Upper lobe of right lung (tissue), 1 donor: ENCODE measurements at places on chromosomes 5 and 9.

DNA sequence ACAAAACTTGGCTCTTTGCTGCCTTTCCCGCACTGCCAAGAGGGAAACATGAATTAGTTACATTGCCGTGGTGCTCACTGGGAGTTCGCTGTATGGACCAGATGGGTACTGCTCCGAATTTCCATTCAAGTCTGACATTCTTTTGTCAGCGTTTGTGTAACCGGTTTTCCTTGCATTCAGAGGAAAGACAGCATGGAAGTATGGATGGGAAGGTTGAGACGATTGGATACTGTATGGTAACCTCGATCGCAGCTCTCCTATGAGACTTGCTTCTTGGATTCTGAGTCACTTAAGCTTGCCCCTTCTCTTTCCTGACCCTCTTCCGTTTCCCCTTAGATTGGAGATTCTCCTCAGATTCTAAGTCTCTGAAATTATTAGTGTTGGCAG is 625 bp upstream of the UBLCP1 start:
- DNase-seq = no peak

GRCh38 chr9:72394066-72394465 is 29.1 kb upstream of the ZFAND5 start:
- DNase-seq = no peak

- DNase-seq = no peak
Measured at GRCh38 chr9:77957652-77958051, 74.0 kb downstream of the GNAQ start.

DNA sequence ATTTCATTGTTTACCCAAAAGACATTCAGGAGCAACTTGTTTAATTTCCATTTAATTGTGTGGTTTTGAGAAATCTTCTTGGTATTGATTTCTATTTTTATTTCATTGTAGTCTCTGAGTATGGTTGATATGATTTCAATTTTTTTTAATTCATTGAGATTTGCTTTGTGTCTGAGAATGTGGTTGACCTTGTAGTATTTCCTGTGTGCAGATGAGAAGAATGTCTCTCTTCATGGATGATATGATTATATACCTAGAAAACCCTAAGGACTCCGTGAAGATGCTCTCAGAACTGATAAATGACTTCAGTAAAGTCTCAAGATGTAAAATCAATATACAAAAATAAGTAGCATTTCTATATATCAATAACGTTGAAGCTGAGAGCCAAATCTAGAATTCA is 202.4 kb upstream of the CDH9 start:
- DNase-seq = no peak

DNA sequence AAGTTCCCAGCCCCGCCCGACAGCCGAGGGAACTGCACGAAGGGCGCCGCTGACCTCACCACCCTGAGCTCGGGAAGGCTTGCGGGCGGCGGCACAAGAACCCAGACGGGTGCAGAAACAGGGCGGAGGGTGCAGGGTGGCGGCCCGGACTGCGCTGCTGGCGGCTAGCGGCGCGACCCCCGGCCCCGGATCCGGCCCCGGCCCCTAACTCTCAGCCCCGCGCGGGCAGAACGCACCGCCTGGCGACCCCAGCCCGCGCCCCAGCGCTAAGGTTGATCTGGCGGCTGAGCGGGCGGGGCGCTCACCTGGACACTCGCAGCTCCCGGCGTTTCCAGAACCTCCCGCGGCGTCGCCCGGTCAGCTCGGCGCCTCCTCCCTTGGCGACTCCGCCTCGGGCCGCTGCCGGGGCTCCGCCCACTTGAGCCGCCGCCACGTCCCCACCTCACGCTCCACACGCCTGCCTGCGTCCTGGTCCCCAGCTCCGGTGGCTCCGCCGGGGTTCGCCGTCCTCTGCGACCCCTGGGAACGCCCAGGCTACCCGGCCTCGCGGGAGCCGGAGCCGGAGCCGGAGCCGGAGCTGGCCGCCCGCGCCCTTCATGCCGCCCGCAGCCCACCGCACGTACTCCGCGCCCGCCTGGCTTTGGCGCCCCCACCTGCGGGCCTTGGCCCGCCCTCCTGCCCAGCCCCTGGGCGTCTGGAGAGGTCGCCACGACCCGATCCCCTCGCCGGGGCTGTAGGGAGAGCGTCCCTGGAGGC is at the start of gene P4HA2:
Gene P4HA2, minus strand, starts transcription at position 369 of the 756 bp plus-strand sequence. CDS start 9,227 bp downstream, outside the sequence.
- peak; percentile 94 for DNase-seq

DNA sequence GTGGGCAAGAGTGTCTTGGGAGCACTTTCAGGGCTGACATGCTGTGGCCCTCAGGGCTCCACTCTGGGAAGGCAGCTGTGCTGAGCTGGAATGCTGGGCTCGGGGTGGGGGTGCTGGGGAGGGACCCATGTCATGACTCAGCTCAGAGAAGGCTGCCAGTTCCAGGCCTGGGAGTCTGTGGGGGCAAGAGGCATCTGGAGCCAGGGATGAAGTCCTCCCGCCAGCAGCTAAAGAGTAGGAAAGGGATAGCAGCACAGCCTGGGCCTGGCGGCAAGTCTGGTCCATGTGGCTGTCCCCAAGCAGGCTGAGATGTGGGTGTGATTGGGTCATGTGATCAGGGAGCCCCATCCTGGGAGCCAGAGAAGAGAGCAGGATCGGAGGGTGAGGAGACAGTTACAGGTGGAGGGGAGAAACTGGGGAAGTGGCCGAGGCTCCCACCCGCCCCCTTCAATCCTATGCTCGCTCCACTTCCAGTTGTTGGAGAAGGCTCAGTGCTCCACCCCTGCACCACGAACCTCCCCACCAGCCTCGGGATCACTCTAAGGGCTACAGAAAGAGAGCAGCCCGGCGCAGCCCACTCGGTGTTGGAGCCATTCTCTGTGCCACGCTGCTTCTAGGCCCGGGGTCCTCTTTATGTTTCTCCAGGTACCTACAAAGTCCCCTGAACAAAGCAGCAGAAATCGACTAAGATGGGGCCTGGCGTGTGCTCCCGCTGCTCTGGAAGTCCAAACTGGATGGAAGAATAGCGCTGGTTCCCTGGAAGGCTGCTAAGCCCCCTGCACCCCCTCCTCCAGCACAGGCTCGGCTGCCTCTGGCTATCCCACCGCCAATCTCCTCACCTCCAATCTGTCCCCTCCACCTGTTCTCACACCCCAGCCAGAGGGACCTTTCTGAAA is 12.0 kb downstream of the PDGFRB start:
- DNase-seq = no peak

DNA sequence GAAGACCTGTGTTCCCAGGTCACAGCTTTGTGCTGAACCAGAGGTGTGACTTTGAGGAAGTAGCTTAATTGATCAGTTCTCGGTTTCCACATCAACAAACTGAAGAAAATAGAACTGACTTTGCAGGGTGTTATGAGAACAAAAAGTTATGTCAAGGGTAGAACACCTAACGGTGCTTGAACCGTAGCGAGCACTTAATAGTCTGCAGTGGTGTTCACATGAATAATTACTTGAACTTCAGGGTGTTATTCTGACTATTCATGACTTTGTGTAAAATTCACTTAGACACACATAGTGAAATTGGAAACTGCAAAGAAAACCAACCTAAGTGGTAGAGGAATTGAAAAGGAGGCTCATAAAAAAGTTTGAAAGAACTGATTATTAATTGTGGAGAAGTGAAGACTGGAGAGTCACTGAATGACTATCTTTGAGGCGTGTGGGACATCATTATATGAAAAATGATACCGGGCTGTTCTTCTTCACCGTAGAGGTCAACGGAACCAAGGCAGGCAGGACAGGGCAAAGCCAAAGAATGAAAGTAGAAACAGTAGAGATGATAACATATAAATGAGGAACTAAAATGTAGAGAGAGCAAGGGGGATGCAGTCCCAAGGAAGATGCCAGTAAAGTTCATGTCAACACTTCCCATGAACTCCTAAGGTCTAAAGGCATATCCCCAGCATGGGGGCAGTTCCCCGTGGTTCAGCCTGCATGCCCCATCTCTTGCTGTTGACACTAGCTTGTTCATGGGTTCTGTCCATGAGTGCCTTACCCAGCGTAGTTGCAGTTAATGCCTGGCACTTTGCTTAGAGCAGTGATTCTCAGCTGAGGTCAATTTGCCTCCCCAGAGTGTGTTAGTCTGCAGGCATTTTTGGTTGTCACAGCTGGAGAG is 118.7 kb downstream of the ZNF462 start:
- no peak for DNase-seq

DNA sequence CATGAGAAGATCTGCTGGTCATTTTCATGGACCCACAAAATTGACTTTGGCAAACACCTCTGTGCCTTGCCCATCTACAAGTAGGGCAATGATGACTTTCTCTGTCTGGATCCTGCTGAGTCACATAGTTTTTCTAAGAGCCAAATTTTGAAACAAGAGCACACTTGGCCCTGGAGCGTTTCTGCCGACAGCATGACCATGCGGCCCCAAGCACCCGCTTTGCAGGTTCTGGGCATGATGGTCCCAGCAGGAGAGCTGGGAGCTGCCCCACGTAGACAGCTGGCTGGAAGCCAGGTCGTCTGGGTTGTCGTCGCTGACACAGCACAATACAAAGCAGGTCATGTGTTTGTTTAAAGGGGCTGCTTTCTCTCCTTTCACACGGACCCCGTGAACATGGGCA is 159.8 kb downstream of the SYK start:
- DNase-seq = peak; percentile 75

DNA sequence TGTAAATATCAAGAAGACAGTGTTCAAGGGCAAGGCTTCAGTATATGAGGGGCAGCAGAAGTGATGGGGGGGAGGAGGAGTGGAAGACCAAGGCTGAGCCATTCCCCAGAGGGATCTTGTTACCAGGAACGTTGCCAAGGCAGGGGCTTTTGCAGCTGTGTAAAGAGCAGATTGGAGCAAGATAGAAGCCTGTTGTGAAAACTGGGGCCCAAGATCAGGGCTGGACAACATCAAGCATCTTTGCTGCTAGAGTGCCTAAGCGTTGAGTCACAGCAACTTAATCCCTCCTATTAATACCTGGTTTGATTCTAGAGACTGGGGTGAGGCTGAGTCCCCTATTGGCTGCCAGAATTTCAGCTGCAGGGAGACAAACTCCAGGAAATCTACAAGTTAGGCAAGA is 18.4 kb upstream of the ERCC6L2 start:
- DNase-seq = no peak

GRCh38 chr9:91119679-91120078 is 242.0 kb downstream of the AUH start:
- no peak for DNase-seq

- no peak for DNase-seq
Measured at GRCh38 chr5:2482778-2483177, 268.7 kb downstream of the IRX2 start.

DNA sequence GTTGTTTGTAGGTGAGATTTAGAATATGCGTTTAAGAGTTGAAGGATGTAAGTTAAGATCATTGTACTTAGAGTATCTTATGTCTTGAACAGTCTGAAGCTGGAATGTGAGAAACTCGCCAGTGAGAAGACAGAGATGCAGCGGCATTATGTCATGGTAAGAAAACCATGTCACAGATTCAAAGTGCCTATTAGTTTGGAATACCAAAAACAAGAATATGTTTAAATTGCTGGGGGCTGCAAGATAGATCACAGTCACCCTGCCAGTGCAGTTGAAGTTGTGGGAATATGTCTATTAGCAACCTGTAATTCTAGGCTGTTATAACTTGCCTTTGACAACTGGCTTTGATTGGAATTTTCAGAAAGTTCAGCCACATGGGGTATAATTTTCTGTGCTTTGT is 3.0 kb downstream of the TLE4 start:
- DNase-seq = no peak

GRCh38 chr5:137305971-137306602 is 193.0 kb downstream of the SPOCK1 start:
- no peak for DNase-seq

- no peak for DNase-seq
Measured at GRCh38 chr5:165425594-165425993, 1920.2 kb downstream of the MAT2B start.

DNA sequence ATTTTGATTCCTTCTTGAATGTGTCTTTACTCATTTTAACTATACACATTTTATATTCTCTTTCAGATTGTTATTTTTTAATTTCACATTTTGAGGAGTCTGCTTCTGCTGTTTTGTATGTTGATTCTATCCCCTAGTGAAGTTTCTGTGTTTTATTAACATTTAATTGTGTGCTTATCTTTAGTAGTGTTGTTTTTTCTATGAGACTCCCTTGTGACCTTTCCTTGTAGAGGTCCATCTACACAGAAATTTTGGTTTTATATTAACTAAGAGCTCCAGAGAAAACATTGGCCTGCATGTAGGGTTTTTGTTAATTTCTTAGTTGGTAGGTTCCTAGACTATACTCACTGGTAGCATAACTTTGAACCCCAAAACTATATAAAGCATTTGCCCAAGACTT is 35.4 kb upstream of the IL13 start:
- DNase-seq = no peak

DNA sequence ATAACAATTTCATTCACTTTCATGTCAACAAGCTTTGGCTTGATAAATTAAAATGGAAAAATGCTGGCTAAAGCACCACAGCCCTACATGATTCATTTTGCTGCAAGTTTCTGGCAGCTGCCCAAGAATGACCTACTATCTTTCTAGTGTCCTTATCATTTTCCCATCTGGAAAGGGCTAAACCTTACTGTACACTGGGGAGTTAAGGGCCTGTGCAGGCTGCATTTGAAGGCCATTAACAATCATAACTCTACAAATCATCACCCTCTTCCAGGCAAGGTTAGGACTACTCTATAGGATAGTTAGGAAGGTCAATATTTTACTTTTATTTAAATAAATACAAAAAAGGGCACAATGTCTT is 579.7 kb upstream of the ZNF608 start:
- no peak for DNase-seq

DNA sequence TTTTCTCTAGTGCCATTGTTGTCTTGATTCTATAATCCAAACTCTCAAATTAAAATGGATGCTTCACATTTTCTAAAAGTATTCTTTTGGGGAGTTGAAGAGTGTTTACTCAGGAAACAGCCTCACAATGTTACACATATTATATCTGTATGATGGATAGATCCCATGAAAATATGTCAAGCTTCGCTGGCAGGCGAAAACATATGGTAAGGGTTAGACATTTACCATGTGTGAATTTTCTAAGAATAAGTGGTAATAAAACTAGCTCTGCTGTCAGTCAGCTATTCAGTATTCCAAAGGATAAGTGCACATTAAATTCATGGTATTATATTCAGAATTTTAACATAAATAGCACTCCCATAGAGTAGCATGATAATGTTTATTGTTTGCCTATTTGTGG is 13.3 kb upstream of the ADCY2 start:
- no peak for DNase-seq

GRCh38 chr9:133967024-133967741 is 24.9 kb downstream of the VAV2 start:
- no peak for DNase-seq

- no peak for DNase-seq
Measured at GRCh38 chr9:105205787-105206495, 38.5 kb upstream of the SLC44A1 start.

DNA sequence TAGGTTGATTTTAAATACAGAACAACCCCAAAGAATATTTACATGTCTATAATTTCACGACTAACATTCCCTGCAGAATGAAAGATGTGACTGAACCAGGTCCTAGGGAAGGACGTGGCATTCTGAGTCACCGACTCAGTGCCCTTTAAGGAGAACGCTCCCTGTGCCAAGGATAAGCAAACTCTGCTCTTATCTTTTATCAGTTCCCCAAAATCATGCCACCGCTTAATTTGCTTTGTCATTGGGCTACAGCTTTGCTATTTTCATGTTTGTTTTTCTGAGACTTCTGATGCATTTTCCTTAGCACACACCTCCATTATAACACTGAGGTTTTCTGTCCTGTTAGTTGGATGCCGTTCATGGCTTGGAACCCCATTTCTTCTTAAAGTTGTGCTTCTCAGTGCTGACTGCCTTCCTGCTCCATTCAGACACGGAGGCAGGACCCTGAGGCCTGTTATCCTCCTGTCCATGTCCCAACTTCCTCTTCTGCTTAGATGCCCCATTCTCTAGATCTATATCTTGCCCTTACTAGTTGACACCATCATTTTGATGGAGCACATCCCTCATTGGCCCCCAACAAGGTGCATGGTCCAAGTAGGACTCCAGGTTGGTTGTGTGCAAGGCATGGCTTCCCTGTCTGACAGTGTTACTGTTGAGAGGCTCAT is 11.2 kb upstream of the SEMA4D start:
- DNase-seq = no peak
